Body of pancreas (tissue), 4 donors: ENCODE measurements at places on chromosomes 16 and 17.

- H3K27ac ChIP-seq, result no peak overlapping the region
- H3K4me3 ChIP-seq, result no peak overlapping the region
- DNase-seq, result no peak
- no peaks in the 10 kb centered on the region for H3K4me1 ChIP-seq
Measured at GRCh38 chr17:13787636-13788035, 185.9 kb upstream of the HS3ST3A1 start.

GRCh38 chr16:75197522-75198134 is 9.3 kb downstream of the CTRB2 start:
- H3K4me1 ChIP-seq, result no peaks in the 10 kb centered on the region
- no peaks in the 10 kb centered on the region for H3K27me3 ChIP-seq
- H3K4me3 ChIP-seq, result no peak overlapping the region

DNA sequence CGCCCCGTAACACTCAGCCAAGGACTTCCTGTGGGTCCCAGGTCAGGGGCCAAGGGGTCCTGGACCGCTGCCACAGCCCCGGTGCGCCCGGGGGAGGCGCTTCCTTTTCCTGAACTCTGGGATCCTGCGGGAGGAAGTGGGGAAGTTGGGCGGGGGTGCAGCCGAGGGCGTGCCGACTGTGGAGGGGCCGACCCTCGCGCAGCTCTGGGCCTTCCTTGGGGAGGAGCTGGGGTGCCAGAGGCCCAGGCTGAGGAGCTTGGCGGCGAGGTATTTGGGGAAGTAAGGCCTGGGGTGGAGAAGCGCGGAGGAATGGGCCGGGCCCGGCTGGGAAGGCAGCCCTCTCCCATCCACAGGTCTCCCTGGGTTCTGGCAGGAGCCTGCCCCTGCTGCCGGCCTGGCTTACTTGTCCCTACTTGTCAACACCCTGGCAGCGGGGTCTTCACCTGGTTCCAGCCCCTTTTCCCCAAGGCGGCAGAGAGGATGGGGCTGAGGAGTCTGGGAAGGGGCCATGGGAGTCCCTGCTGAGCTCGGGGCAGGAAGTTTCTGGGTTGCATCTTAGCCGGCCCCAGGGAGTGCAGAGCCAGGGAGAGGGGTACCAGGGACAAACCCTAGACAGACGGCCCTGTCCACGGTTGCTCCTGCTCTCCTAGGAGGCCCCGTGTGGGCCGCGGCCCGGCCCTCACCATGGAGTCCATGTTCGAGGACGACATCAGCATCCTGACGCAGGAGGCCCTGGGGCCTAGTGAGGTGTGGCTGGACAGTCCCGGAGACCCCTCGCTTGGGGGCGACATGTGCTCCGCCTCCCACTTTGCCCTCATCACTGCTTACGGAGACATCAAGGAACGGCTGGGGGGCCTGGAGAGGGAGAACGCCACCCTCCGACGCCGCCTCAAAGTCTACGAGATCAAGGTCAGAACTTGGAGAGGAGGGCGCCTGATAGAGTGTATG is 1.7 kb downstream of the TBKBP1 start:
- DNase-seq, result peak; percentile 21
- H3K4me1 ChIP-seq, result peaks cover 29% of the 10 kb centered on the region
- H3K36me3 ChIP-seq, result no peaks in the 10 kb centered on the region
- H3K4me3 ChIP-seq, result no peak overlapping the region
- no peak overlapping the region for H3K27ac ChIP-seq

GRCh38 chr16:81483970-81484595 is 39.5 kb downstream of the CMIP start:
- H3K36me3 ChIP-seq, result no peaks in the 10 kb centered on the region
- peaks cover 11% of the 10 kb centered on the region for H3K4me1 ChIP-seq
- no peak overlapping the region for H3K27ac ChIP-seq
- no peaks in the 10 kb centered on the region for H3K27me3 ChIP-seq
- H3K4me3 ChIP-seq, result no peak overlapping the region
- DNase-seq, result no peak
